ENCODE measurements at places on chromosomes 5 and 9.

DNA sequence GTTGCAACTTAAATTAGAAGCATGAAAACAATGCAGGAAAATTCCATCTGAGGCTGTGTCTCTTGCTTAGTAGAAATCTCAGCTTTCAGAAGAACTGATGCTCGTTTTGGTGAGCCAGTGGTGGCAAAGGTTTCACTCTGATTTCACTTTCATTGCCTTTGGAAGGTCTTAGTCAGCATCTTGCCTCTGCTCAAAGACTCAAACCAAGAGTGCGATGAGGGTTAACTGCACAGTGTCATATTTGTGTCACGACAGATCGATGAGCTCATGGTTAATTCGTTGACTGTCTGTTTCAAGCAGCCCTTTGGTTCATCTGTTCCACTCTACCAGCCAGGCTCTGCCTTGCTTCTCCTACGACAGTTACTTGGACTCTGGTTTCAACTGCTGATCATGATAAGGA is 331.3 kb upstream of the KIF2A start:
- DNase-seq: no peak

DNA sequence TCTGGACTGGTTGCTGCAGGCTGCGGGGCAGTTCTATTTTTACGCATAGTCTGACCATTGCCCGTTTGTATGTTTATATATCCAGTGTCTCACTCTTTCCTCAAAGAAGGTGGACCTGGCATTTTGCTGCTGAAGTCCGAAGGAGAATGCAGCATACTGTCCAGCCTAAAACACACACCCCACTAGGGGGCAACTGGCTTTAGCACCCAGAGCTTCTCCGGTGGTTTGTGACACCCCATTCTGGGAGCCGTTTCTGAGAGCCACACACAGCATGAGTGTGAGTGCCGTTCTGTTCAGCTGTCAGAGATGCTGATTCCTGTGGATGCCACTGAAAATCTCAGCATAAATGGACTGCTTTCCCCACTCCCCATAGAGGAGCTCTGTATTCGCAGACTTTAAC is 290.5 kb upstream of the TAS2R1 start:
- DNase-seq: no peak

DNA sequence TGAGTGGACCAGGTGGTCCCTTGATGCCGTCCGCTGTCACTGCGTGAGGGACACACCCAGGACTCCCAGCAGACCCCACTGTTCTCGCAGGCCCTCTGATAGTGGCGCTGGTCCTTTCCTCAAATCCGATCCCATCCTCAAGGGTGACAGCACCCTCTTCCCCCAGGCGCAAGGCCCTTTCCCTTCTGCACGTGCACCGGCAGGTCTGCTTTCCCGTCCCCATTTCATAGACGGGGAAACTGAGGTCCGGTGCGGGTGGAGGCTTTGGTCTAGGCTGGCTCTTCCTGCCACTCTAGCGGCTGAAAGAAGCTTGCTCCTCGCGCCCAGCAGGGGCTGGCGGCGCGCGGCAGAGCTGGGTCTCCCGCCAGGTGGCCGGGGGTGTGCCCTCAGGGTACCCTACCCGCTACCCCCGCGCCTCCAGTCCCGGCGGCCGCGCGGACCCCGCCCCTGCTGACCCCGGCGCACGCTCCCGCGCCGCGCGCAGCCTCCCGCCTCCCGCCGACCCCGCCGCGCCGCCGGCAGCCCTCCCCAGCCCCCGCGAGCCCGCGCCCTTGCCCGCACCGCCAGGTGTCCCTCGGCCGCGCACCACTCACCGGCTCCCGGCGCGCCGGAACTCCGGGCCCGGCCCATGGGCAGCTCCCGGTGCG is 453 bp downstream of the RASGEF1C start:
- no peak for DNase-seq

DNA sequence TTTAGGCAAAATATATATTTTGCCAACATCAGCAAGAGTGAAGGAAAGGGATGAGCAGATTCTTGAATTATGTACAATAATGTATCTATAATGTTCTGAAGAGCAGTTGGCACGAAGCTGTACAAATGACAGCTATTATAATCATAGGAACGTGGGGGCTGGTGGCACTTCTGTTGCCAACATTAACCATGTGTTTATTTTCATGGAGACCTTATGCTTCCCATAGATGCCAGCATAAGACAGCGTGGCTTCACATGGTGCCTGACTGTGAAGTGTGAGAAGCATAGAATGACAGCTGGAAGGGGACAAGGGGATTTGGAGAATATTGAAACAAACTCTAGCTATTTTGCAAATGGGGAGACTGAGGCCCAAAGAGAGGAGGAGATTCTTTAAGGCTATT is 52.6 kb upstream of the ATP10B start:
- DNase-seq: no peak

- DNase-seq: no peak
These were observed 162.8 kb downstream of the PIK3R1 start for GRCh38 chr5:68378204-68378820.

GRCh38 chr9:18056993-18057369 is 417.0 kb upstream of the ADAMTSL1 start:
- no peak for DNase-seq

DNA sequence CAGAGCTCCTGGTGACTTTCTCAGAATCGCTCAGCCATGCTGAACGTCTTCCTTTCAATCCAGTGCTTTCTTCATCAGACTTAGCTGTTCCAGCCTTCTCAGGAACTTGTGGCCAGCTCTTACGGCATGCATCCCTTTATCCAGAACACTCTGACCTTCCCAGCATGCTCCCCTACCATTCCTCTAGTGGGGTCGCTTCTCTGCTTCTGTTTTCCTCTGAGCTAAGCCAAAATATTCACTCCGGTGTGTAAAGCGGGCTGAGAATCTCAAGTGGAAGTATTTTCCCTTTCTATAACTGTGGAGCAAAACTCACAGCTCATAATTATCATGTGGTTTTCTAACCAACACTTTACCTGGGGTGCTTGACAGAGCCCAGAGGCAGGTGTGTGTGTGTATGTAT is 6.2 kb downstream of the DCANP1 start:
- no peak for DNase-seq

DNA sequence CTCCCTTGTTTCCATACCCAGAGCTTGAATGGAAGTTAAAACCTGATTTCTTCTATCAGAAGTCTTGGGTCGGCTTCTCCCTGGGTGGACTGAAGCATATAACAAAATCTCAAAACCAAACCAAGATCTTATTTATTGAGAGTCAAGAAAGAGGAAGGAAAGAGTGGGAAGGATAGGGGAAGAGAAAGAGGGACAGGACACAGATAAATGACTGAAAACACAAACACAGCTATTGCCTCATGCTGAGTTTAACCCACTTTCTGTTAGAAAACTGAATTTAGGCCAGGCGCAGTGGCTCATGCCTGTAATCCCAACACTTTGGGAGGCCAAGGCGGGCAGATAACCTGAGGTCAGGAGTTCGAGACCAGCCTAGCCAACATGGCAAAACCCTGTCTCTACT is 92.9 kb downstream of the PALM2AKAP2 start:
- no peak for DNase-seq

DNA sequence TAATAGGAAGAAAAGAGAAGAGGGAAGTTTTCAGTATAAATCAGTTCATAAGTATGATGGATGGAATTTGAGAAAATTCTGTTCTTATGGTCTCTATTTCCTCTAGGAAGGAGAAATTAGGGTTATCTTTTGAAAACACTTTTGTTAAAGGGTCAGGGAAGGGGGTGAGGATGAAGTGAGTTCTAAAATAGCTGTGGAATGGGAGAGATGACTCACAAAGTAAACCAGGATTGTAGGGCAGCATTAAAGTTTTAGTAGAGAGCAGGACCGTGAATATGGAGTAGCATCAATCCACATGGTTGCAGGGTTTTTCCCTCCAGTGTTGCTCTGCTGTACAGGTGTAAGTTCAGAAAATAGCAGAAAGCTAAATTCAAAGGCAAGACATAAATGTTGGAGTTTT is 32.4 kb downstream of the MUSK start:
- no peak for DNase-seq

GRCh38 chr5:72840041-72840440 is 23.6 kb downstream of the TNPO1 start:
- no peak for DNase-seq

DNA sequence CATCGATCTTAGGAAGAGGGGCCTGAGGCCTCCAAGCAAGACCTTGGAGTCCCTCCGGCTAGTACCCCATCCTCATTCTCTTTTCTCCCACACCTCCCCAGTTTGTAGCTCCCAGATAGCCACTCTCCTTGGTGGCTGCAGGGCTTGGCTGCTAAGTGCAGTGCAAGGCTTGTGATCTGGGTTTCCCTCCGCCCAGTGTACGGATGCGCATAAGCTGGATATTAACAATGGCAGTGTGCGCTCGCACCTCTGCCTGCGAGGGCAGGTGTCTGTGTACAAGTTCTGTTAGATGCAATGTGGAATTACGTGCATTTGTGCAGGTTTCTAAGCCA is 71.0 kb upstream of the TBCA start:
- DNase-seq: no peak

GRCh38 chr9:89706731-89707191 is 101.9 kb downstream of the GADD45G start:
- DNase-seq: no peak

- no peak for DNase-seq
These were observed 13.4 kb downstream of the WNT8A start for GRCh38 chr5:138096997-138097828.
